ENCODE measurements at places on chromosomes 5 and 9. TPM values are rescaled to one million over a fixed set of nuclear protein-coding genes. Genes with fewer than 3 reads are reported as not detected.

DNA sequence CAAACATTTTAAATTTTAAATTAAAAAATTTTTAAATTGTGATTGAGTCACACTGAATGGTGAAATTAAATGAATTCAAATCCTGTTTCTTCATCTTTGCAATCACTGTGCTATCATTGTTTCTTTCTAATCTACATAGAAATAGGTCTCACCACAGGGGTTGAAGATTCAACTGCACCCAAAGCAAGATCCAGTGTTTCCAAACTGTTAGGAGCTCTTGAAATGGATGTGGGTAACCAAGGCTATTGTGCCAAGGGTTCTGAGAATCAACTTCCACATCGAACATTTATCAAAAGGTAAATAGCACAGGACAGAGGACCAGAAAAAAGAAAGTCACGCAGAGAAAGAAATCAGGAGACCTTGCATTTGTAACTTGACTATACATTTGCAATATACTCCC, 172.6 kb upstream of the RASEF start:
- DNase-seq: no peak

DNA sequence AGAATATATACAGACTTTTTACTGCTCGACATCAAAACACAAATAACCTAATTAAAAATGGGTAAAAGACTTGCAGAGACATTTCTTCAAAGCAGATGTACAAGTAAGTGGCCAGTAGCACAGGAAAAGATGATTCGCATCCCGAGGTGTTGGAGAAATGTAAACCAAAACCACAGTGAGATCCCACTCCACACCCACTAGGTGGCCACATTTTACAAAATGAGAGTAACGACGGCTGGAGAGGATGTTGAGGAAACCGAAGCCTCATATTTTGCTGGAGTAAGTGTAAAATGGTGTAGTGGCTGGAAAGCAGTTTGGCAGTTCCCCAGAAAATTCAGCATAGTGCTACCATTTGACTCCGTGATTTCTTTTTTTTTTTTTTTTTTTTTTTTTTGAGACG, 21.3 kb upstream of the GBGT1 start:
- peak; percentile 54 for DNase-seq

- DNase-seq: no peak
Measured at GRCh38 chr9:114370251-114370967, 17.4 kb downstream of the AKNA start.

DNA sequence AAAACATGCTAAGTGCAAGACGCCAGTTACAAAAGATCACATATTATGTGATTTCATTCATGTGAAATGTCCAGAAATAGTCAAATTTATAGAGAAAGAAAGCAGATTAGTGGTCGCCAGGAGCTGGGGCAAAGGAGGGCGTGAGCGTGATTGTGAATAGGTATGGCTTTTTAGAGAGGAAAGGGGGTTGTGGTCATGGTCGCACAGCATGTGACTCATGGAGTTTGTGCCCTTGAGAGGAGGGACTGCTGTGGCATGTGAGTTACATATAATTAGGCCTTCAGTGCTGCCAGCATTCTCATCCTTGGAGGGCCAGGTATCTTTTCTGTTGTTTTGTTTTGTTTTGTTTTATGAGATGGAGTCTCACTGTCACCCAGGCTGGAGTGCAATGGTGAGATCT, 21.2 kb upstream of the MARCHF6 start:
- no peak for DNase-seq

HEMGN gene
- total RNA-seq: not detected

QRFP gene
- not detected for total RNA-seq

PCDHB7 gene
- total RNA-seq: 3.4 TPM

DNA sequence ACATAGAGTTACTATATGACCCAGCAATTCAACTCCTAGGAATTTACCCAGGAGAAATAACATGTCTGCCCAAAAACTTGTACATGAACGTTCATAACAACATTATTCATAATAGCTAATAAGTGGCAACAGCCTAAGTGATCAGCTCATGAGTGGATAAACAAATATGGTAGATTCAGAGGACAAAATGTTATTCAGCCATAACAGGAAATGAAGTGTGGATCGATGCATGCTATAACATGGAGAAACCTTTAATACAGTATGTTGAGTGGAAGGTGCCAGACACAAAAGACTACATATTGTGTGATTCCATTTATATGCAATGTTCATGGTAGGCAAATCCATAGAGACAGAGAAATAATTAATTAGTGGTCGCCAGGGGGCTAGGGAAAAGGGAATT, 22.3 kb upstream of the NR3C1 start:
- DNase-seq: no peak

GRCh38 chr5:180284149-180284548, 7.7 kb downstream of the MAPK9 start:
- DNase-seq: no peak

DNA sequence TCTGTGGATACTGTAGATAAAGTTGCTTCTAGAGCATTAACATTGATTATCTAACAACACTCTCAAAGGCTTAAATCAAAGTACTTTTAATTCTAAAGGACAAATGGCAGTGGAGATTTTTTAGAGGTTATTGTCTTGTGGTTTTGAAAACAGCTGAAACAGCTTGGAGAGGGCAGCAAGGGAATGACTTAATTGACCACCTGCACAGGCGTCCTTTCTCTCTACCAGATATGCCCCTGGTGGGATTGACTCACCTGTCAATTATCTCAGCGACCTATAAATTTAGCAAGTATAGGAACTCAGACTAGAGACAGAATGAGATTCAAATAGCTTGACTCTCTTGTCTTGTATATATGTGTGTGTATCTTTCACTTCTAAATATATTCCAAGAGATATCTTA, 13.5 kb downstream of the ARL14EPL start:
- DNase-seq: no peak

Data from breast epithelium (tissue), 4 donors.